PC-3 (cell line): ENCODE measurements at places on chromosomes 11 and 22. TPM values are rescaled to one million over a fixed set of nuclear protein-coding genes. Genes with fewer than 3 reads are reported as not detected.

DNA sequence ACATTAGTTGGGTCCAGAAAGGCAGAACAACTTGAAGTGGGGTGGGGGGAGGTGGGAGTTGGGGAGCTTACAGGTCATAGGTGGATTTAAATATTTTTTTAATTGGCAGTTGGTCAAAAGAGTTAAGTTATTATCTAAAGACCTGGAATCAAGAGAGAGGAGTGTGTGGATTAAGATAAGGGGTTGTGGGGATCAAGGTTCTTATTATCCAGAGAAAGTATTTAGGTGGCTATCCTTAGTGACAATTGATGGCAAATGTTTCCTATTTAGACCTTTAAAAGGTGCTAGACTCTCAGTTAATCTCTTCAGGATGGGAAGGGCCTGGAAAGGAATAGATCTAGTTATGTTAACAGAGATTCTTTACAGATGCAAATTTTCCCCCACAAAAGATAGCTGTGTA, 120.7 kb upstream of the OR9Q1 start:
- no peak for DNase-seq
- H3K27ac ChIP-seq, result no peak overlapping the region
- H3K4me1 ChIP-seq, result peaks cover 18% of the 10 kb centered on the region
- no peaks in the 10 kb centered on the region for H3K27me3 ChIP-seq

DNA sequence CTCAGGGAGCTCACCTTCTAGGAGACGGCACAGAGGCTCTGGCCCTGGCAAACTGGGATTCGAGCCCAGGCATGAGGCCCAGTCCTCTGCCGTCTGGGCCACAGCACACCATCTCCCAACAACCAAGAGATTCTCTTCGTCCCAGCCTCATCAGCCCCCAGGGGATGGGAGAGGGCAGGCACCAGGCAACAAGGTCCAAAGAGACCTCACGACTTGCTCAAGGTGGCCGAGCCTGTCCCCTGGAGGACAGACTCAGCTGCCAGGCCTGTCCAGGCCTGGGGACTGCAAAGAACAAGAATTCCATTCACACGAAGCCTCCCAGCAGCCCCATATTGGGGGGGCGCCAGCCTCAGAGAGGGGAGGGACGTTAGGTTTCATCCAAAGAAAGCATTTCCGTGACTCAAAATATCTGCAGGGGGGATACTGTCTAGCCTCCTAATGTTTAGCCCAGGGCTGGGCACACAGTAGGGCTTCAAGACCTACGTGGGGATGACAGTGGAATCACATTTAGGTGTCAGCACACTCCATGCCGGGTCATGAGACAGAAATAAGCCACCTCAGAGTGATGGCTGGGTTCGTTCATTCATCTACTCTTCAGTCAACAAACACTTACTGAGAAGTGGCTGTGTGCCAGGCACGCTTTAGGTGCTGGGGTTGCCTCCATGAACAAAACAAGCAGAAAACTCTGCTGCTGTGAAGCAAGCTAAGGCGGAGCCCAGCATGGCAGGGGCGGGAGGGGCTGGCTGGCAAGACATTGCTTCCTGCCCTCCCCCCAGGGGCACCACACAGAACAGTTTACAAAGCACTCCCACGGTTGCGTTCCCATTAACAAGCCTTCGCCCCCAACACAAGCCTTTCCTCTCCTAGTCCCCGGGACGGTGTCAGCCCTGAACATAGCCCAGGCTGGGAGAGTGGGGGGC, 1.2 kb downstream of the CARNS1 start:
- no peak overlapping the region for H3K27ac ChIP-seq
- no peaks in the 10 kb centered on the region for H3K27me3 ChIP-seq
- H3K4me3 ChIP-seq, result no peak overlapping the region
- H3K36me3 ChIP-seq, result no peaks in the 10 kb centered on the region
- peak; percentile 34 for DNase-seq

- no peaks in the 10 kb centered on the region for H3K36me3 ChIP-seq
- H3K4me1 ChIP-seq, result no peaks in the 10 kb centered on the region
- H3K27me3 ChIP-seq, result no peaks in the 10 kb centered on the region
- no peak overlapping the region for H3K27ac ChIP-seq
- DNase-seq, result no peak
Measured at GRCh38 chr11:94224078-94224477, 80.3 kb upstream of the IZUMO1R start.

DNA sequence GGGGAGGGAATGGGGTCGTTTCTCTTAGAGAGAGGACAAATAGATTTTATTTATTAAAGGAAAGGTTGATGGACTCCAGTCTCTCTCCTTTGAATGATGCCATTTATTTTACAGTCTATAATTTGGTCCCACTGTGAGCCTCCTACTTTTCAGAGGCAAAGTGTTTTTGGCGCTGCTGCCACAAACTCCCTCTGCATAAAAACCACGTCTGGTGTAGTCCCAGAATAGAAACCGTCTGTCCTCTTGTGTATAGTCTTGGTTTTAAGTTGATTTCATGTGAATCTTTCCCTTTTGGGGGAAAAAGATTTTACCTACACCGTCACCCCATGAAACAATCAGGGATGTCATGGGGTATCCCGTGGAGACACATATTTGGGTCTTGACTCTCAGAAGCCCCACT, 143.6 kb upstream of the SEZ6L start:
- H3K27ac ChIP-seq, result no peak overlapping the region
- DNase-seq, result no peak
- H3K4me3 ChIP-seq, result no peak overlapping the region

- H3K4me1 ChIP-seq, result peaks cover 45% of the 10 kb centered on the region
- peak overlapping the region; percentile 3; the same call in 1 of the 2 replicates for H3K27ac ChIP-seq
Measured at GRCh38 chr11:88332851-88333250, 4.7 kb downstream of the CTSC start.

DNA sequence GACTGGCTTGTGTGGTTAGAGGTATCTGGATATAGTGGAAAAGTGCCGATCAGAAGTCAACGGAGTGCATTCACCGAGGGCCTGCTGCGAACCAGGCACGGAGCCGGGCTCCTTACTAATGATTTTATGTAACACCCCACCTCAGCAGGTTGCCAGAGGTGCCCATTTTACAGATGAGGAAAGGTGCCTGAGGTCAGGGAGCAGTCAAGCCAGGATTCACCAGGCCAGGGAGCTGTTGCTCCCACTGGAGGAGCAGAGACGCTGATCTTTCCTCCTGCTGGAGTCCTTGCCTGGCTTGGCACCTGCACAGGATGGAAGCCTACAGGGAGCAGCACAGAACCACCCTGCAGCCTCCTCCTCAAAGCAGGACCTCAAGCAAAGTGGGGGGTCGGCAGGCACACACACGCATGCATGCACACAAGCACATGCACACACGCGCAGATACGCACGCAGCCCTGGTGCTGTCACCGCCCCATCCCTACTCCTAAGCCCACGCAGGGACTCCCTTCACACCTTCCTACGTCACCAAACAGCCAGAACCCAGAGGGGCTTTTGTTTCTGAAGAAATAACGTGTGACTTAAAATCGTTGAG, 16.2 kb downstream of the RSPH14 start:
- H3K27ac ChIP-seq, result no peak overlapping the region
- no peaks in the 10 kb centered on the region for H3K36me3 ChIP-seq
- H3K4me3 ChIP-seq, result no peak overlapping the region
- no peak for DNase-seq
- H3K4me1 ChIP-seq, result no peaks in the 10 kb centered on the region

- DNase-seq, result no peak
- H3K4me3 ChIP-seq, result no peak overlapping the region
- H3K4me1 ChIP-seq, result no peaks in the 10 kb centered on the region
Measured at GRCh38 chr11:65585396-65586246, 9.8 kb downstream of the EHBP1L1 start.

GRCh38 chr11:95547976-95548375, 241.6 kb downstream of the FAM76B start:
- no peaks in the 10 kb centered on the region for H3K4me1 ChIP-seq
- H3K27ac ChIP-seq, result no peak overlapping the region
- H3K4me3 ChIP-seq, result no peak overlapping the region
- H3K36me3 ChIP-seq, result no peaks in the 10 kb centered on the region
- DNase-seq, result no peak

DNA sequence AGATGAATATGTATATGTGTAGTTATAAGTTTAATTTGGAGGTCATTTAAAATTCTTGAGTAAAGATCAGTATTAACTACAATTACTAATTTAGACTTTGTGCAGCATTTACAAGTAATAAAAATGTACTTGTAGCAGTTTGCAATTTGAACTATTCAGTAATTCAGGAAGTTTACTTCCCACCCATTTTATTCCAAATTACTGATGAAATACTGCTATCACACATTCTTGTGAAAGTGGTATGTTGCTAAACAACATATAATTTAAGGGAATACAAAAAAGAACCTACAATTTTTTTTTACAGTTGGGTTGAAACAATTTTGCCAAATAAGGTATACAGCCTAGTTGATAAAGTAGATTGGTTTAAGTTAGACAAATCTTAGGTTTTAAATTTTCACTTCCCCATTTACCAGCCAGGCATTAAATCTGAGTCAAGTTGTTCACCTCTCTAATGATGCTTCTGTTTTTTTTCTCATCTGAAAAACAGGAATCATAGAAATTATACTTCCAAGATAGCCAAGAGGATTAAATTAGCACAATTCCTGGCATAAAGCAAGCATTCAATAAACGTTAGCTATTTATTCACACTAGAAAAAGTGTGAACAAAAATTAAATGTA, 45.3 kb downstream of the ZBTB44 start:
- no peak overlapping the region for H3K27ac ChIP-seq
- peaks cover 3% of the 10 kb centered on the region; the same call in 1 of the 2 replicates for H3K36me3 ChIP-seq

GRCh38 chr11:101439488-101439887, 144.3 kb downstream of the TRPC6 start:
- H3K27me3 ChIP-seq, result no peaks in the 10 kb centered on the region
- H3K36me3 ChIP-seq, result no peaks in the 10 kb centered on the region
- no peak overlapping the region for H3K27ac ChIP-seq
- H3K4me1 ChIP-seq, result peaks cover 18% of the 10 kb centered on the region
- H3K4me3 ChIP-seq, result no peak overlapping the region

DNA sequence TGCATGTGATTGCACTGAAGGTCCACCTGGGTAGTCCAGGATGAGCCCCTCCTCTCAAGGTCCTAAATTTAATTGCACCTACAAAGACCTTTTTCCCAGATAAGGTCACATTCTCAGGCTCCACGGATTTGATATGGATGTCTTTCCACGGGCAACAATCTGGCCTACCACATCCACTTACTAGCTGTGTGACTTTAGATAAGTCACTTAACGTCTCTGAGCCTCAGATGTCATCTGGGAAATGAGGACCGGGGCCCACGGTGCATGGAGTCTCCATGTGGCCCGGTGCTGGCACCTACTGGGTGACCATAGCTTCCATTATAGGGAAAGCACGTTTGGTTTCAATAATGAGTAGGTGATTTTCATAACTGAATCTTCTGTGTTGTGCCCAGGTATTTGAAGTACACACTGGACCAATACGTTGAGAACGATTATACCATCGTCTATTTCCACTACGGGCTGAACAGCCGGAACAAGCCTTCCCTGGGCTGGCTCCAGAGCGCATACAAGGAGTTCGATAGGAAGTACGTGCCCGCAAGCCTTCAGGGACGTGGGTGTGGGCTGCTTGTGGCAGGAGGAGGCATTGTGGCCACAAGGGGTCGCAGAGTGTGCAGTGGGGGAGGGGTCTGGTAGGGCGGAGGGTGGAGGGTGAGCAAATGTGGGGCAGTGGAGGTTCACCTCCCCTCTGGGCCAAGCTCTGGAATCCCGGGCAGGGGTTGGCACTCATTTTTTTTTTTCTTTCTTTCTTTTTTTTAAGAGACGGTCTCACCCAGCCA, 55.7 kb downstream of the ARHGAP8 start:
- no peak overlapping the region for H3K4me3 ChIP-seq
- no peaks in the 10 kb centered on the region for H3K27me3 ChIP-seq
- no peaks in the 10 kb centered on the region for H3K4me1 ChIP-seq
- H3K27ac ChIP-seq, result no peak overlapping the region

- H3K27me3 ChIP-seq, result no peaks in the 10 kb centered on the region
- no peak overlapping the region for H3K27ac ChIP-seq
- H3K4me1 ChIP-seq, result no peaks in the 10 kb centered on the region
- H3K36me3 ChIP-seq, result peaks cover 2% of the 10 kb centered on the region; the same call in 1 of the 2 replicates
- DNase-seq, result no peak
Measured at GRCh38 chr11:515131-515530, 8.1 kb upstream of the RNH1 start.

- H3K27me3 ChIP-seq, result no peaks in the 10 kb centered on the region
- no peak for DNase-seq
- no peak overlapping the region for H3K27ac ChIP-seq
- H3K4me3 ChIP-seq, result no peak overlapping the region
- H3K36me3 ChIP-seq, result no peaks in the 10 kb centered on the region
Measured at GRCh38 chr11:35918716-35919115, 25.1 kb upstream of the LDLRAD3 start.

GRCh38 chr11:72860010-72860409, 45.8 kb downstream of the ATG16L2 start:
- DNase-seq, result no peak
- no peaks in the 10 kb centered on the region for H3K4me1 ChIP-seq
- H3K27me3 ChIP-seq, result no peaks in the 10 kb centered on the region
- no peak overlapping the region for H3K4me3 ChIP-seq

- no peak for DNase-seq
- no peak overlapping the region for H3K4me3 ChIP-seq
- H3K27ac ChIP-seq, result no peak overlapping the region
- no peaks in the 10 kb centered on the region for H3K36me3 ChIP-seq
- peaks cover 44% of the 10 kb centered on the region for H3K27me3 ChIP-seq
- H3K4me1 ChIP-seq, result no peaks in the 10 kb centered on the region
Measured at GRCh38 chr11:118144301-118145268, 8.0 kb downstream of the SCN4B start.

GRCh38 chr11:83938148-83938547, 652.0 kb upstream of the CCDC90B start:
- no peaks in the 10 kb centered on the region for H3K4me1 ChIP-seq
- no peak for DNase-seq
- no peak overlapping the region for H3K27ac ChIP-seq
- no peak overlapping the region for H3K4me3 ChIP-seq
- no peaks in the 10 kb centered on the region for H3K36me3 ChIP-seq

DNA sequence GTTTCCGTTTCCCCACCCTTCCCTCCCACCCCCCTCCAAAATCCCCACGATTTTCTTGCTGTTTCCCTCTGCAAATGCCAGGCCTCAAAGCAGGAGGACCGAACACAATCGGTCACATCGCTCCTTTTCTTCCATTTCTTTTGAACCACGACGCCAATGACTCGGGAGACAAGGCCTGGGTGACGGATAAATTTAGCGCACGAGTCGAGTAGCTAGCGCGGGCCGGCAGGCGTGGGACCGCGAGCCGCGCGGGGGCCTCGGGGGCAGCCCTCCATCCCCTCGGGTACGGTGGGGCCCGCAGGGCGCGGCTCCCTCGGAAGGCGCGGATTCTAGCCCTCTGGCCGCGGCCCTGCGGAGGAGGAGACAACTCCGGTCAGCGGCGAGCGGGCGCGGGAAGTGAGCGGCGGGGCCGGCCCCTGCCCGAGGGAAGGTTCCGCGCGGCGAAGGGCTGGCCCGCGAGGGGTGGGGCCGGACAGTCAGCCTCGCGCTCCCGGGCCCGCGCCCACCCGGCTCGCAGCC, 414 bp downstream of the JOSD1 start:
- peak; percentile 53 for DNase-seq
- H3K4me3 ChIP-seq, result peak overlapping the region; percentile 85
- H3K27me3 ChIP-seq, result no peaks in the 10 kb centered on the region
- peak overlapping the region; percentile 76 for H3K27ac ChIP-seq
- H3K4me1 ChIP-seq, result peaks cover 43% of the 10 kb centered on the region

- H3K27ac ChIP-seq, result no peak overlapping the region
- H3K4me3 ChIP-seq, result no peak overlapping the region
- H3K36me3 ChIP-seq, result no peaks in the 10 kb centered on the region
- no peak for DNase-seq
Measured at GRCh38 chr22:47419239-47419638, 656.8 kb downstream of the TBC1D22A start.

Gene CPSF7
- total RNA-seq, result 51.1 and 55.3 TPM in 2 replicates

Gene MISFA
- total RNA-seq, result 0.36 TPM in 1 of 2 replicates, not detected in the other

Gene EIF3L
- total RNA-seq, result 164 and 218 TPM in 2 replicates

Gene ESAM
- 10.4 and 10.8 TPM in 2 replicates for total RNA-seq

Gene OR56A1
- not detected in 2 replicates for total RNA-seq

Gene GSTT2B
- 2.6 and 3.2 TPM in 2 replicates for total RNA-seq

Gene UBQLNL
- not detected in 2 replicates for total RNA-seq

Gene ACR
- not detected in 2 replicates for total RNA-seq

Gene SYT13
- not detected in 2 replicates for total RNA-seq

Gene OR2AG1
- total RNA-seq, result not detected in 2 replicates

Gene ARHGAP42
- 11.0 and 12.1 TPM in 2 replicates for total RNA-seq
